Effector CD8-positive, alpha-beta T cell (primary cell): ENCODE measurements at places on chromosomes 3 and 15.

DNA sequence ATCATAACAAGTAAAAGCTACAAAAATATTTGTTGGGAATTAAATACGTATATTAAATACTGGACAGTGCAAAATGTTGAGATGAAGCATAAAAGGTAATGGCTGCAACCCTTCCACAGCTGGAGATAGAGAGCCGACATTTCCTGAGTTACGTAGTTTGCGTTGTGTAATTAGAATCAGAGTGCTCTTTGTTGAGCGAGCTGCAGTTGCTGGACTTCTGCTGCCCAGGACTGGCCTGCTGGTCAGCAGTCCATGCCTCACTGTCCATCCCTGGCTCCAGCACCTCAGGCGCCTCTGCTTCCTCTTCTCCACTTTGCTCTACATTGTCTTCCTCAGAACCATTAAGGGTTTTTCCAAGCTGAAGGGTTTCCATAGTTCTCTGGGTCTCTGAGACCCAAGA, 28.4 kb upstream of the SHC4 start:
- no peak for DNase-seq

- DNase-seq: no peak
These were observed 23.6 kb upstream of the CSPG4 start for GRCh38 chr15:75736256-75736655.

GRCh38 chr15:45393851-45394250, 15.5 kb upstream of the GATM start:
- DNase-seq: no peak

DNA sequence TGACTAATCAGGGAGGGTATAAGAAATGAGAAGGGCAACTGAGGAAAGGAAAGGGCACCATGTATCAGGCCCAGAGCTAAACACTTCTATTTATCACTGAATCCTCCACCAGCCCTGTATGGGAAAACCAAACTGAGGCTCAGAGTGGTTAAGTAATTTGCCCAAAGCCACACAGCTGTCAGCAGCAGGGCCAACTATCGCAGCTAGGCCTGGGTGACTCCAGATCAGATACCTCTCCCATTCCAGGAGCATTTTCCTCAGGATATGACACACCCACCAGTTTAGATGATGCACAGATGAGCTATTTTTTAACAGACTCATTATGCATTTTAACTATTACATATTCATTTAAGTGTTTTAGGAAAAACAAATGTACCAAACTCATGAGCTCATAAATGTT, 14.5 kb downstream of the NUP210 start:
- DNase-seq: no peak

DNA sequence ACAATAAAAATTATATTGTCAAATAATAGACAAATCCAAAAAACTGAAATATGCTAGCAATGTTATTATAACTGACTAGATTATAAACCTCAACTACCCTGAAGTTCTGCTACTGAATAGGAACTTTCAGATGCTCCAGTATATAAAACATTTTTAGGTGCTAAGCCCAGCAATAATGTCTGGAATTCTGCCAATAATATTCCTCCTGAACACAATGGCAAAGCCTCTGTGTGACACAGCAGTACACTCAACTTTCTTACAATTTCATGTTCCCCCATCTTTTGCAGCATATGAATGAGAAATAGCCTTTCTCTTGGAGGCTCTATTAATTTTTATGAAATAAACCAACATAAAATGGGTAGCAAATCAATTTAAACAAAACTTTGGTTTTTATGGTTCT, 29.5 kb downstream of the ATOSA start:
- no peak for DNase-seq

- DNase-seq: no peak
These were observed 2.0 kb downstream of the B2M start for GRCh38 chr15:44713006-44713966.
